ENCODE measurements at places on chromosomes 1 and 21. TPM values are rescaled to one million over a fixed set of nuclear protein-coding genes. Genes with fewer than 3 reads are reported as not detected.

DRAM2 gene
- 29.3 TPM for total RNA-seq

FCGR1A gene
- not detected for total RNA-seq

SFT2D2 gene
- total RNA-seq = 60.2 TPM

PSMB2 gene
- total RNA-seq = 82.4 TPM

FCRL3 gene
- 0.37 TPM for total RNA-seq

EDEM3 gene
- total RNA-seq = 20.8 TPM

WNT2B gene
- total RNA-seq = not detected

AMY1A gene
- not detected for total RNA-seq

ZMYND12 gene
- total RNA-seq = 0.79 TPM
